Heart right ventricle (tissue), 16 donors: ENCODE measurements at places on chromosomes 7 and 10. TPM values are rescaled to one million over a fixed set of nuclear protein-coding genes. Genes with fewer than 3 reads are reported as not detected.

CTAGE15 gene
- total RNA-seq = not detected

CYCS gene
- total RNA-seq = 622 TPM

NPY gene
- not detected for total RNA-seq

HOXA9 gene
- total RNA-seq = not detected

EN2 gene
- not detected for total RNA-seq

GRCh38 chr10:131270461-131271190 is 40.9 kb downstream of the TCERG1L start:
- H3K4me3 ChIP-seq = no peak overlapping the region
- no peaks in the 10 kb centered on the region for H3K4me1 ChIP-seq
- no peaks in the 10 kb centered on the region for H3K36me3 ChIP-seq
- peaks cover 61% of the 10 kb centered on the region for H3K27me3 ChIP-seq
- no peak overlapping the region for H3K27ac ChIP-seq

DNA sequence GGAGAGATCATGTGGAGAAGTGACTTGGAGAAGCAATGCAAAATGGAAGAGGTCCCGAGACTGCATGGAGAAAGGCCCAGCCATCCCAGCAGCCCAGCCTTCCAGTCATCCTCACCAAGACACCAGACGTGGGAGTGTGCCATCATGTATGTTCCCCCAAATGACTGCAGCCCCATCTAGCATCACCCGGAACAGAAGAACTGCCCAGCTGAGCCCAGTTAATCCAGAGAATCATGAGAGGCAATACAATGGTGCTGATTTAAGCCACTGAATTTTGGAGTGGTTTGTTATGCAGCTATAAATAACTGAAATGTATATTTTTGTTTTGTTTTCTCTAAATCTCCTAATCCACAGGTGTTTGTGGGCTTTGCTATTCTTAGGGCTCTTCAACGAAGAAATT is 22.5 kb upstream of the VCL start:
- DNase-seq = no peak
- H3K4me1 ChIP-seq = no peaks in the 10 kb centered on the region
- H3K27ac ChIP-seq = no peak overlapping the region
- no peaks in the 10 kb centered on the region for H3K36me3 ChIP-seq

- peaks cover 77% of the 10 kb centered on the region for H3K27me3 ChIP-seq
- DNase-seq = peak; percentile 25
- peak overlapping the region; percentile 32 for H3K4me3 ChIP-seq
- H3K27ac ChIP-seq = no peak overlapping the region
- H3K36me3 ChIP-seq = no peaks in the 10 kb centered on the region
- peaks cover 19% of the 10 kb centered on the region for H3K4me1 ChIP-seq
These were observed 736 bp upstream of the ITIH5 start for GRCh38 chr10:7667262-7668141.

GRCh38 chr7:13551503-13551902 is 438.0 kb downstream of the ETV1 start:
- no peak overlapping the region for H3K4me3 ChIP-seq
- no peak overlapping the region for H3K27ac ChIP-seq
- H3K27me3 ChIP-seq = no peaks in the 10 kb centered on the region
- no peak for DNase-seq
- no peaks in the 10 kb centered on the region for H3K4me1 ChIP-seq

- H3K4me1 ChIP-seq = peaks cover 9% of the 10 kb centered on the region
- H3K4me3 ChIP-seq = no peak overlapping the region
- no peak overlapping the region for H3K27ac ChIP-seq
- no peak for DNase-seq
- H3K27me3 ChIP-seq = no peaks in the 10 kb centered on the region
These were observed 75.2 kb upstream of the CCDC71L start for GRCh38 chr7:106736123-106736507.

DNA sequence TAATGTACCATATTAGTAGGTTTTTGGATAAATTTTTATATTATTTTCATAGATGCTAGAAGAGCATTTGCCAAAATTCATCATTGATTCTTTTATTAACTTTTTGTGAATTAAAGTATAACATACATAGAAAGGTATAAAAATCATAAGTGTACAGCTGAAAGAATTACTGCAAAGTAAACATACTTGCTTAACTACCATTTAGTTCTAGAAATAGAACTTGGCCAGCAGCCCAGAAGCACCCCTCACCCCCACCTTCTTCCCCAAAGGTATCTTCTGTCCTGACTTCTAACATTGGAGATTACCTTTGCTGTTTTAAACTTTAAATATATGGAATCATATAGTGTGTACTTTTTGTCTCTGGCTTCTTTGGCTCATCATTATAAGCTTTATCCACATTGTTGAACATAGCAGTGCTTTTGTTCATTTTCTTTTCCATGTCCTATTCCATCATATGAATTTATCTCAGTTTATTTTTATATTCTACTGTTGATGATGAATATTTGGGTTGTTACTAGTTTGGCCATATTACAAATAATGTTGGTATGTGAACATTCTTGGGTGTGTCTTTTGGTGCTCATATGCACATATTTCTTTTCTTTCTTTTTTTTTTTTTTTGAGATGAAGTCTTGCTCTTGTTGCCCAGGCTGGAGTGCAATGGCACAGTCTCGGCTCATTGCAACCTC is 142.8 kb downstream of the ADK start:
- H3K27ac ChIP-seq = peak overlapping the region; percentile 68
- no peaks in the 10 kb centered on the region for H3K27me3 ChIP-seq
- H3K4me1 ChIP-seq = peaks cover 15% of the 10 kb centered on the region
- H3K4me3 ChIP-seq = no peak overlapping the region
- no peaks in the 10 kb centered on the region for H3K36me3 ChIP-seq

- no peaks in the 10 kb centered on the region for H3K36me3 ChIP-seq
- H3K4me1 ChIP-seq = no peaks in the 10 kb centered on the region
- no peak overlapping the region for H3K27ac ChIP-seq
- DNase-seq = peak; percentile 62
- no peak overlapping the region for H3K4me3 ChIP-seq
These were observed 234.3 kb upstream of the C7orf33 start for GRCh38 chr7:148356303-148356702.

GRCh38 chr7:51321961-51322515 is 5.4 kb upstream of the COBL start:
- DNase-seq = no peak
- no peak overlapping the region for H3K4me3 ChIP-seq
- H3K27me3 ChIP-seq = no peaks in the 10 kb centered on the region
- no peaks in the 10 kb centered on the region for H3K36me3 ChIP-seq
- H3K27ac ChIP-seq = no peak overlapping the region

- no peak for DNase-seq
- no peak overlapping the region for H3K27ac ChIP-seq
- H3K4me3 ChIP-seq = no peak overlapping the region
- no peaks in the 10 kb centered on the region for H3K27me3 ChIP-seq
- no peaks in the 10 kb centered on the region for H3K36me3 ChIP-seq
These were observed 249.2 kb upstream of the PHF14 start for GRCh38 chr7:10724449-10724848.

GRCh38 chr7:38451840-38452239 is 178.4 kb upstream of the TARP start:
- H3K4me1 ChIP-seq = no peaks in the 10 kb centered on the region
- H3K27ac ChIP-seq = no peak overlapping the region
- no peaks in the 10 kb centered on the region for H3K27me3 ChIP-seq

DNA sequence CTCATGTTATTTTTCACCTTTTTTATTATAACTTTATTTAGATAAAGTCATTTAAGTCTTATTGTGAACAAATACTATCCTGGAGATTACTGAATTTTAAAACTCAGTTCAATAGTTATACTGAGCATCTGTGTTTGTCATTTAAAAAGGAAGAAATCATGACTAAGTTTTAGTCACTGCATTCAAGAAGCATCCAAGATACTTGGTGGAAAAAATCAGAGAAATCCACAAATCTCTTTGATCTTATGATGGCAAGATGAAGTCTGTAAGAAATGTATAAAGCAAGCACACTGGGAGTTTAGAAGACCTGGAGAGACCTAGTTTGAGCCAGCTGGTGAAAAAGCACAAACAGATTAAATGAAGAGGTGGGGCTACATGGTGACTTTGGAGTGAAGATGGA is 529.8 kb upstream of the IGFBP3 start:
- H3K4me1 ChIP-seq = no peaks in the 10 kb centered on the region
- no peaks in the 10 kb centered on the region for H3K36me3 ChIP-seq
- no peak overlapping the region for H3K27ac ChIP-seq
- no peak overlapping the region for H3K4me3 ChIP-seq
- DNase-seq = no peak

GRCh38 chr7:158051776-158052175 is 535.8 kb downstream of the PTPRN2 start:
- no peak overlapping the region for H3K27ac ChIP-seq
- no peak overlapping the region for H3K4me3 ChIP-seq
- no peaks in the 10 kb centered on the region for H3K36me3 ChIP-seq
- DNase-seq = no peak
- H3K27me3 ChIP-seq = no peaks in the 10 kb centered on the region

DNA sequence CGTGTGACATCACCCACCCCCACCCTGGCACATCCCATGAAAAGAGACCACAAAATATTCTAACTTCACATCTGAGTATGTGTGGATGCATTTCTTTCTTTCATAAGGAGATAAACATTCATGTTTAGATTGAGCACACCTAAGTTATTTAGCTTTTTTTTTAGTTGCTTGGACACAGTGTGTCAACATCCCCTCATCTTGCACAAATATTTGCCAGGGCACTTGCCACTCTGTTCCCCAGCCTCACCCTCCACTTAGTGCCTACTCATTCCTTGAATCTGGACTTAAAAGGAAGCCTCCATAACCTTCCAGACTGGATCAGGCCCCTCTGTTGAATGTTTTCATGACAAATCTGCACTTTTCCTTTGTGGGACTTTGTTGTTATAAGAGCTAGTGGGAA is 338.9 kb upstream of the IGFBP3 start:
- no peaks in the 10 kb centered on the region for H3K36me3 ChIP-seq
- H3K4me3 ChIP-seq = no peak overlapping the region
- H3K27me3 ChIP-seq = no peaks in the 10 kb centered on the region
- H3K4me1 ChIP-seq = no peaks in the 10 kb centered on the region

- no peak overlapping the region for H3K27ac ChIP-seq
- no peak for DNase-seq
- no peaks in the 10 kb centered on the region for H3K36me3 ChIP-seq
- no peaks in the 10 kb centered on the region for H3K27me3 ChIP-seq
These were observed 414.7 kb upstream of the NRP1 start for GRCh38 chr10:33749067-33749735.

- DNase-seq = no peak
- no peak overlapping the region for H3K4me3 ChIP-seq
- H3K36me3 ChIP-seq = no peaks in the 10 kb centered on the region
- H3K4me1 ChIP-seq = no peaks in the 10 kb centered on the region
- H3K27me3 ChIP-seq = no peaks in the 10 kb centered on the region
- no peak overlapping the region for H3K27ac ChIP-seq
These were observed 18.4 kb downstream of the STEAP1 start for GRCh38 chr7:90172624-90173023.

GRCh38 chr7:64871761-64872160 is 31.3 kb upstream of the ZNF273 start:
- H3K4me1 ChIP-seq = no peaks in the 10 kb centered on the region
- no peaks in the 10 kb centered on the region for H3K36me3 ChIP-seq
- H3K4me3 ChIP-seq = no peak overlapping the region
- DNase-seq = no peak
- H3K27me3 ChIP-seq = peaks cover 12% of the 10 kb centered on the region
